ENCODE measurements at places on chromosomes 5 and 9. TPM values are rescaled to one million over a fixed set of nuclear protein-coding genes. Genes with fewer than 3 reads are reported as not detected.

CHSY3 gene
- total RNA-seq = 5.7 TPM

CNTNAP3 gene
- total RNA-seq = 5.2 TPM

GRXCR2 gene
- not detected for total RNA-seq

AMBP gene
- 0.67 TPM for total RNA-seq

DDX4 gene
- total RNA-seq = not detected

ROR2 gene
- total RNA-seq = 5.5 TPM

HRH2 gene
- total RNA-seq = 8.2 TPM

FAM151B gene
- total RNA-seq = 3.4 TPM

TEK gene
- 65.6 TPM for total RNA-seq

EGFLAM gene
- 2.1 TPM for total RNA-seq

SPRY4 gene
- total RNA-seq = 89.8 TPM

- DNase-seq = no peak
Observed at GRCh38 chr5:176646049-176646706, 1.1 kb upstream of the TSPAN17 start.

DNA sequence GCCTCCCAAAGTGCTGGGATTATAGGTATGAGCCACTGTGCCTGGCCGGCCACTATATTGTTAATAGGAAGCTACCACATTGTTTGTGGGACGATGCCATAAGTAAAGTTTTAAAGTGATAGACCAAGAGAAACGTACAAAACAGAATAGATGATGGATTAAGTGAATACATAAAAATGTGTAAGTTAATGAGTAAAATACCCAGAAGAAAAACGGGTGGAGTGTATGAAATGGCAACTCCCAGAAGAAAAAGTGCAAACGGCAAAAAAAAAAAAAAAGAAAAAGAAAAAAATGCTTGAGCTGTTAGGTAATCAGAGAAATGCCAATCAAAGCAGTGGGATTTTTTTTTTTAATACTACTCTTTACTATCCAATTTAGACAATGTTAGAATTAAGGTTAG lies 246.0 kb downstream of the PDZD2 start:
- DNase-seq = no peak

DNA sequence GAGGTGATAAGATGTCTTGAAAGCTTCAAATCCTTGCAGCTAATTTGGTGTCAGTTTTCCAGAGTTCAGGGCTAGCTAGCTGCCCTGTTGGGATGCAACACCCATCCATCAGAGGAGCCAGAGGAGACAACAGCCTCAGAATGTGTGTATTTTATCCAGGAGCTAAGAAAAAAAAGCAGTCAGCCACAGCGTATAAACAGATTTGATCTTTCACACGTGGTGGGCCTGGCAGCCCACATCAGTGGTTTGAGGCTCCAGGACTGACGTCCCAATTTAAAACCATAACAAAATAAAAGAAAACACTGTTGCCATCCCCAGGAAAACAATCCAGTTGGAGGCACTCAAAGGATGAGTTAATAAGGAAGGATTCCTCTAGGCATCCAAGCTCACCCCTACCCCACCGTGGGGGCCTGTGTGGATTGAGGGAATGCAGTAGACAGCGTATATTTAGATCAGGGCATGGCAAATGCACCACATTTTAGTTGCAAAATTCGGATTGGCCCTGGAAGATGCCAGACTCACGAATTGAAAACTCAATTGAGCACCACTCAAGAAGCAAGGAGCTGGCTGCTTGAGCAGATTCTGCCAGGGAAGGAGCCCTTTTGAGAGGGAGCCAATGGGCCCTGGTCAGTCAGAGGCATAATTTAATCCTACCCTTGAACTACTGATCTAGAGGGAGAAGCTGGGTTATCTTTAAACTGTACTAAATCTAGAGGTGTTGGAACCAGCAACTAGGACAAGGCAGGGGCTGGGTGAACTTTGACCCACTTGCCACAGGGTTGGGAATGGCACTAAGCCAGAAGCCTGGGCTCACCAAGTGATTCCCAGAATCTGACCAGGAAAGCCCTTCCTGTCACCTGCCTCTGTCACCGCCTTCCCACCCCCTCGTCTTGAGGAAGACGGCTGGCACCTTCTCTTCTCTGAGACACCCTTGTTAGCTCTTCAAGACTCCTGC lies 17.5 kb downstream of the ADRA1B start:
- no peak for DNase-seq

DNA sequence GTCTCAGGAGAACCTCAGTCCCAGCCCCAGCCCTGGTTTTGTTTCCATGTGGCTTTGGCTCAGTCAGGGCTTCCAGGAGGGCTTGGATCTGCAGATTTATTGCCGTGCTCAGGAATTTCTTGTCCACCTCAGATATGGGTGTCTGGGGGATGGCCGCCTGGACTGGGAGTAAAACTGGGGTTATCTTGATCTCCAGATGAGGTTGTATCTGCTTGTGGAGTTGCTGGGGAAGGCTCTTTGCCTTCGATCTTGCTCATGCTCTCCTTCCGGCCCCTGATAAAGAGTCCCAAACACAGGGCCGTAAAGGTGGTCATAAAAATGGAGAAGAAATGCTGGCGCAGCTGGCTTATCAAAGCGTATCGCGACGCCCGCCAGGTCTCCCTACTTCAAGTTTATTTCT lies 17.8 kb upstream of the PITX1 start:
- no peak for DNase-seq

DNA sequence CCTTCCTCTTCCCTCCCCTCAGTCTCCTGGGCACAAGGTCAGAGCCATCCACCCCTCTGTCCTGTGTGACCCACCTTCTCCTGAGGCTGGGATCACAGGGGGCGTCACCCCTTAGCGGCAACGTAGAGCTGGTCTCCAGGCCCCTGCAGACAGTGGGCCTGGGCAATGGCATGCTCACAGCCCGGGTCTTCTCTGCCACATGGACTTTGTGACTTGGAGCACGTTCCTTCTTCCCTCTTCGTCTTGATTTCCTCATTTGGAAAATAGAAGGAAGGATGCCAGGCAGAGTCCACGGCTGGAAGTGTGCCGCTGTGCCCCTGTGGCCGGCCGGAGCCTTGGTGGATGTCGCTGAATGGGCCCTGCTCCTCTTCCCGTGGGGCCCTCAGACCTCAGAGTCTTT lies 10.0 kb downstream of the RXRA start:
- DNase-seq = no peak

GRCh38 chr5:172504701-172505402 lies 50.5 kb upstream of the SH3PXD2B start:
- DNase-seq = peak; percentile 11

DNA sequence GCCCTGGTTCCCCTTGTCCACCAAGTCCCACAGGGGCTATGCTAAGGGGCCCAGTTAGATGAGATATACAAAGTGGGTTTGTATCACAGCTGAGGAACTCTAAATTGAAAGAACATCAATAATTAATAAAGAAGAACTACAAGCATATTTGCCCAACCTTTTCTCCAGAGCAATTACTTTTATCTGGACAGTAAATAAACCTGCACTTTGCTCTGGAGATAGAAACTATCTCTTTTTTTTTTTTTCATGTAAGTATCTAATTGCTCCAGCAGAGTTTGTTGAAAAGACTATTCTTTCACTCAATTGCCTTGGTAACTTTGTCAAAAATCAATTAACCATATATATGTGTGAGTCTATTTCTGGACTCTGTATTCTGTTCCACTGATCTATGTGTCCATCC lies 6.0 kb upstream of the CDKN2AIPNL start:
- no peak for DNase-seq

GRCh38 chr5:79378510-79379186 lies 135.3 kb downstream of the HOMER1 start:
- DNase-seq = no peak

GRCh38 chr5:75723378-75723777 lies 6.1 kb upstream of the POC5 start:
- DNase-seq = no peak

DNA sequence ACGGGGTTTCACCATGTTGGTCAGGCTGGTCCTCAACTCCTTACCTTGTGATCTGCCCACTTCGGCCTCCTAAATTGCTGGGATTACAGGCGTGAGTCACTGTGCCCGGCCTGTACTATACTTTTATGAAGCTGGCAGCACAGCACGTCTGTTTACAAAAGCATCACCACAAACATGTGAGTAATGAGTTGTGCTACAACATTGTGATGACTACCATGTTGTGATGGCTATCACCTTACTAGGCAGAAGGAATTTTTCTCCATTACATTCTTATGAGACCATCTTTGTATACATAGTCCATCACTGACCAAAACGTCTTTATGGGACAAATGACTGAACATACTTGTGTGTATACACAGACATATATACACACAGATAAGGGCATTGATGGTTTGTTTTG lies 1019.0 kb downstream of the CDH18 start:
- no peak for DNase-seq

GRCh38 chr5:113053511-113053995 lies 77.0 kb downstream of the DCP2 start:
- no peak for DNase-seq

GRCh38 chr5:122173474-122174415 lies 44.4 kb downstream of the ZNF474 start:
- DNase-seq = no peak

- no peak for DNase-seq
Observed at GRCh38 chr5:96602776-96603175, 59.4 kb upstream of the CAST start.

- no peak for DNase-seq
Observed at GRCh38 chr5:150355791-150356190, 1.7 kb upstream of the TCOF1 start.

GRCh38 chr9:133204335-133204992 lies 4.6 kb downstream of the OBP2B start:
- DNase-seq = peak; percentile 48

- DNase-seq = no peak
Observed at GRCh38 chr9:136416427-136416826, 6.0 kb downstream of the PMPCA start.

DNA sequence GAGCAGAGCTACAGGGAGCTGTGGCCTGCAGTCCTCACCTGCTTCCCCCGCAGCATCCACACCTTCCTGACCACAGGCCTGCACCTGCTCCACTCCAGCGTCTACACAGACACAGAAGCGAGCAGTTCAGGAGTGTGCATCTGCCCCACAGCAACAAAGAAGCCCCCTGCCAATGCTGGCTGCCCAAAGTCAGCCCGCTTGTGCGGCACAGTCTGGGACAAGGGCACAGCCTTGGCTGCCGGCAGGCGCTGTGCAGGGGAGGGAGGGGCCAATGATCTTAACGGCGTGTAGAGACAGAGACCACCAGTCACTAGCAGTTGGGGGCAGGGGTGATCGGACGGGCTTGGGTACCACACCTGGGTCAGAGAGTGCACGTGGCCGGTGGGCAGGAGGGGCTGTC lies 6.6 kb downstream of the BRD9 start:
- DNase-seq = no peak

GRCh38 chr5:2338686-2339085 lies 412.8 kb downstream of the IRX2 start:
- no peak for DNase-seq

- DNase-seq = no peak
Observed at GRCh38 chr9:94904806-94905205, 178.3 kb downstream of the AOPEP start.

GRCh38 chr5:76479973-76480667 lies 77.0 kb downstream of the IQGAP2 start:
- DNase-seq = no peak

- DNase-seq = no peak
Observed at GRCh38 chr5:104053353-104053649, 490.7 kb upstream of the NUDT12 start.

DNA sequence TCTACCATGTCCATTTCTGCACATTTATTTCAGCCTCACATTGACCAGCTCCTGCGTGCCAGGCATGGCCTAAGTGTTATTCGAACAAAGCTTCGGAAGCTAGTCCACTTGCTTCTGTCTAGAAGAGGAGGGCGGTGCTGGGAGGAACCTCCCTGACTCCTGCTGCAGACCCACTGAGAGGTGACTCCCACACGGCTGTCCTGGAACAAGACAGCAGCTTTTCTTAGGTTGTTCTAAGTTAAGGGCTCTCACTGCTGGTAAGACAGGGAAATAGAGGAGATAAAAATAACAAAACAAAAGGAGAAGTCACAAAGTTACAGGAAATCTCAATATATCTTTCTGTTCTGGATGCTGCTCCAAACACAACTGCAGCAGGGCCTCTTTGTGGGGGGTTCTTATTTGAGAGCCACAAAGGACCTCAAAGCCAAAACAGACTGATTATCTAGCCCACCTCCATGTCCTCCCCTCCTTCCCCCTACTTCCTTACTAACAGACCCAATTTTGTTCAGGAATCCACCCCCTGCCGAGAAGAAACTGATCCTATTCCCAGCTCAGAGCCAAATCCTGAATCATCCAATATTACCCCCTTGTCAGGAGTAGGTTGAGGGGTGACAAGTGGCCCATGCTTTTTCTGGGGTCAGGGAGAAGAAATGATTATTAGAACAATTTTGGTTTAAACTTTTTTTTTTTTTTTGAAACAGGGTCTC lies 28.4 kb upstream of the KCNIP1 start:
- DNase-seq = no peak

DNA sequence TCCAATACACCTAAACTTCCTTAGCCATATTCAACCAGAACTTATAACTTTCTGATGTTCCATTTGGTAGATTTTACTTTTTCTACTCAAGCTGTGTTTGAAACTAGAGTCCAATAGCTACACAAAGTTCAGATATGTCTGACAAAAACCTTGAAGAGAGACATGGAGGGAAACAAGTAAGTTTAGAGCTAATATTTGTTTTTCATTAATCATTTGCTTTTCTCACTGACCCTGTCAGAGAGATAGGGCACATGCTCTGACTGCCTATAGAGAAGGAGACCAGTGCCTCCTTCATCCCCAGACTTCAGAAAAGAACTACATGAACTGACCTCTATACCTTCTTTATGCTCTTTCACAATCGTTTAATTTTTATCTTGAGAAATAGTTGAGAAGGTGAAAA lies 157.0 kb upstream of the PPP1R2B start:
- DNase-seq = no peak

GRCh38 chr5:73820326-73820725 lies 194.3 kb downstream of the ARHGEF28 start:
- no peak for DNase-seq

- no peak for DNase-seq
Observed at GRCh38 chr9:84947412-84947972, 278.0 kb downstream of the NTRK2 start.

- DNase-seq = no peak
Observed at GRCh38 chr5:181185560-181185959, 19.4 kb downstream of the TRIM7 start.
